ENCODE measurements at places on chromosomes 11 and 22. TPM values are rescaled to one million over a fixed set of nuclear protein-coding genes. Genes with fewer than 3 reads are reported as not detected.

Gene TTLL1
- total RNA-seq: 8.5 TPM

Gene ALG8
- 48.1 TPM for total RNA-seq

Gene PUS3
- 11.5 TPM for total RNA-seq

Gene APOBEC3F
- total RNA-seq: 36.4 TPM

DNA sequence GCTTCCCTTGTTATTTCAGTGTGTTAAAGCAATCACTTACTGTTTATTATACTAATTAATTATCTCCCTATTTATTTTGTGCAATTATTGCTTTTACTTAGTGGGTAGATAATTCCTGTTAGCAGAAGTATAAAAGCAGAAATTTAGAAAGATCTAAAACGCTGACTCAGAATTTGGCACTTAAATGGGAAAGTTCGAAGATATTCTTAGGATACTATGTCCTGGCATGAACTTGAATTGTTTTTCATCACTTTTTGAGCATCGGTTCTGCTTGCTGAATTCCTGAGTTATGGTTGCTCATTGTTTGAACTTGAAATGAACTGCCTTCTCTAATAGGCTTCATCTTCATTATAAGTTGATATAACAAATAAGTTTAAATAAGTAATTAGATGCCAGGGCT lies 325.4 kb downstream of the JRKL start:
- H3K36me3 ChIP-seq: no peaks in the 10 kb centered on the region
- DNase-seq: no peak
- no peaks in the 10 kb centered on the region for H3K4me1 ChIP-seq
- H3K27ac ChIP-seq: no peak overlapping the region
- no peak overlapping the region for H3K4me3 ChIP-seq

- no peak overlapping the region for H3K27ac ChIP-seq
- H3K36me3 ChIP-seq: peaks cover 51% of the 10 kb centered on the region
- H3K4me1 ChIP-seq: peaks cover 5% of the 10 kb centered on the region
Observed at GRCh38 chr11:68914761-68915160, 11.1 kb downstream of the IGHMBP2 start.

DNA sequence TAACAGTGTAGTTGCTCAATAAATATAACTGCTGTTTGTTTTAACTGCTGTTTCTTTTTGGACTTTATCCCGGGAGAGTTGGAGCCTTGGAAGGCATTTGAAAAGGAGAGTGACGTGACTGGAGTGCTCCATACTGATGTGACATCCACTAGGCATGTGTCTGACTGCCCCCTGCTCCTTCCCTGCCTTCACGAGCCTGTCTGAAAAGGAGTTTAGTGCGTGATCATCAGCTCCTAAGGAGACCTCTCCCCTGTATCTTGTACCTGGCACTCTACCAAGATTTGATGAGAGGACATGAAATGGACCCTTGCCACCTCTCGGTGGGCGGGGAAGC lies 22.9 kb downstream of the ZBTB16 start:
- H3K36me3 ChIP-seq: peaks cover 3% of the 10 kb centered on the region
- H3K4me3 ChIP-seq: no peak overlapping the region
- H3K27ac ChIP-seq: no peak overlapping the region
- peaks cover 10% of the 10 kb centered on the region for H3K27me3 ChIP-seq
- DNase-seq: no peak

GRCh38 chr11:36750349-36750748 lies 152.3 kb upstream of the RAG2 start:
- no peak overlapping the region for H3K4me3 ChIP-seq
- peaks cover 10% of the 10 kb centered on the region for H3K27me3 ChIP-seq
- no peak overlapping the region for H3K27ac ChIP-seq
- H3K4me1 ChIP-seq: no peaks in the 10 kb centered on the region

DNA sequence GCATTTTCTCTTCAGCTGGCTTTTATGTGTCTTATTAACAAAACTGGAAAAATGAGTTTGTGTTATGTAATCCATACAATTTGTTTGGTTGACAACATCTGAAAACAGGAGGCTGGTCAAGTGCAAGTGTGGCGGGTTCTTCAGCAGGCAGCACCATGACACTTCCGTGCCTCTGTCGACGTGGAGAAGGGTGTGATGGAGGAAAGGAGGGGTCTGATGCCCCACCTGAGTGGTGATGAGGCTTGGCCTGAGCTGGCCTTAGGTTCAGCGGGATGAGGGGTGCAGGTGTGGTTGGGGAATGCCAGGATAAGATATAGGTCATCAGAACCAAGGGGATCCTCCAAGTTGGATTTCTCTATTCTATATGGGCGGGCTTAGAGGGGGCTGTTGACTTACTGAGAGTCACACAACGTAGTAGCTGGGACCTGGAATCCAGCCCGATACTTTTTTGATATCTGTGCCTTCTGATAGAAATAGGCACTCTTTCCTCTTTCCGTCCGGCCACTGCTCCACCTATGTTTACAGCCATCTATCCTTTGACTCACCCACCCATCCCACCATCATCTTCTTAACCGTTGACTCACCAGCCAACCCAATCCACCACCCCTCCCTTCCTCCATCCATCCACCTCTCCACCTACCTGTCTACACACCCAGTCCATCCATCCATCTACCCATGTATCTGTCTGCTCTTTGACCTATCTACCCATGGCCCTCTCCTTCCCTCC lies 29.0 kb downstream of the SHANK3 start:
- H3K27ac ChIP-seq: no peak overlapping the region
- no peak overlapping the region for H3K4me3 ChIP-seq
- DNase-seq: no peak
- H3K36me3 ChIP-seq: no peaks in the 10 kb centered on the region
- peaks cover 16% of the 10 kb centered on the region for H3K4me1 ChIP-seq

- no peak overlapping the region for H3K27ac ChIP-seq
- no peak for DNase-seq
- H3K36me3 ChIP-seq: no peaks in the 10 kb centered on the region
- H3K4me1 ChIP-seq: peaks cover 14% of the 10 kb centered on the region
- H3K4me3 ChIP-seq: no peak overlapping the region
- H3K27me3 ChIP-seq: no peaks in the 10 kb centered on the region
Observed at GRCh38 chr22:19896665-19897355, 42.1 kb upstream of the GNB1L start.

DNA sequence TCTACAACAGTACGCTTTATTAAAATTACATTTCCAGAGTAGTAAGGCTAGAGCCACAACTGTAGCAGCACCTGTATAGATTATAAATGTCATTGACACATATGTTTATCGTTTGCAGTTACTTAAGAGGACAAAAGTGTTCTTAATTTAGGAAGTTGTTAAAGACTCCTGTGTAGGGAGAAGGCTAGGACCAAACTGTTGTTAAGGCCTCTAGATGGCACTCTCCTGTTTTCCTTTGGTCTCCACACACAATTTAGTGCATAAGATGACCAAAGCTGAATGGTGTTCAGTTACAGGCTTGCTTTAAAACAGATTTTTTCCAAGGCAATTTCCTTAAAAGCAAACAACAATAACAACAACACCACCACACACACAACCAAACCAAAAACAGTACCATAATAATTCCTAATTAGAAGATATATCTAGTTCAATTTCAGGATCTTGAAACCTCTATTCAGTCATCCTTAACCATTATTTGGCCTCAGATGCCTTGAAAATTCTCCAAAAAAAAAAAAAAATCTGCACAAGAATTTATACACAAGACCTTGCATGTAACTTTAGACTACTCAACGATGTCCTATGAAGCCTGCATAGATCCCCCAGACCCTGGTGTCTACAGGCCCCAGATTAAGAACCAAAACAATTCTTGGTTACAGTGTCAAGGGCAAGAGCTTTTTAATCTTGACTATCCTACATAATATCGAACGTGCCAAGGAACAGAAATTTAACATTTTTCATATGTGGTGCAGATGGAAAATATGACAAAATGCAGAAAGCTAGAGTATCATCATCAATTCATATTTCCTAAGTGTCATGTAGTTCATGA lies 42.6 kb upstream of the APOA1 start:
- DNase-seq: no peak
- peak overlapping the region; percentile 6 for H3K27ac ChIP-seq
- H3K27me3 ChIP-seq: no peaks in the 10 kb centered on the region

DNA sequence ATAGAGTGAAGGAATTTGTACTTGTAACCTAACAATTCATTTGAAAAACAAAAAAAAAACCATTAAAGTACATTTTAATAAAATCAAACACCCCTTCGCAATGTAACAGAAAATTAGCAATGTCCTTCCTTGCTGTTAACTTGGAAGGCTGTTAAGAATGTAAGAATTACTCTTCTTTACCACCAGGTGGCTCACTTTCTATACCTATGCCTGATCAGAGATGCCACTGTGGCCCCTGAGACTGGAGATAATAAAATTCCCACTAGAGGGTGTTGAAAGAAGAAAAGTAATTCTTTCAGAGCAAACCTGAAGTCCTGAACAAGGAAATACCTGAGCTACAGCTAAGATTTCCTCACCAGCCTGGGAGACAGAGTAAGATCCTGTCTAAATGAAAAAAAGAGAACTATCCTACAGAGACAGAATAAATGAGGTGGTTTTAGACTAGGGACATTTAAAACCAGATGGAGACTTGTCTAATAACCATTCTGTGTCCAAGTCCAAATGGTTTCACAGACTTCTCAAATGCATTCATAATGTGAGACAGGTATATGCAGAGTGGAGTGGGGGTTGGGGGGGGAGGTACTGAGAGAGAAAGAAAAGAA lies 1089.3 kb downstream of the FAM181B start:
- no peak overlapping the region for H3K27ac ChIP-seq
- H3K27me3 ChIP-seq: peaks cover 13% of the 10 kb centered on the region
- no peak for DNase-seq
- no peaks in the 10 kb centered on the region for H3K36me3 ChIP-seq
- H3K4me1 ChIP-seq: no peaks in the 10 kb centered on the region

- H3K4me3 ChIP-seq: no peak overlapping the region
- no peak for DNase-seq
- peaks cover 63% of the 10 kb centered on the region for H3K36me3 ChIP-seq
- no peak overlapping the region for H3K27ac ChIP-seq
Observed at GRCh38 chr11:19237813-19238212, 2.9 kb downstream of the E2F8 start.

- no peak for DNase-seq
- no peaks in the 10 kb centered on the region for H3K27me3 ChIP-seq
- H3K4me1 ChIP-seq: no peaks in the 10 kb centered on the region
- no peak overlapping the region for H3K4me3 ChIP-seq
- no peaks in the 10 kb centered on the region for H3K36me3 ChIP-seq
- H3K27ac ChIP-seq: no peak overlapping the region
Observed at GRCh38 chr11:97614606-97615005, 1224.8 kb downstream of the JRKL start.
